ENCODE measurements at places on chromosomes 5 and 9.

DNA sequence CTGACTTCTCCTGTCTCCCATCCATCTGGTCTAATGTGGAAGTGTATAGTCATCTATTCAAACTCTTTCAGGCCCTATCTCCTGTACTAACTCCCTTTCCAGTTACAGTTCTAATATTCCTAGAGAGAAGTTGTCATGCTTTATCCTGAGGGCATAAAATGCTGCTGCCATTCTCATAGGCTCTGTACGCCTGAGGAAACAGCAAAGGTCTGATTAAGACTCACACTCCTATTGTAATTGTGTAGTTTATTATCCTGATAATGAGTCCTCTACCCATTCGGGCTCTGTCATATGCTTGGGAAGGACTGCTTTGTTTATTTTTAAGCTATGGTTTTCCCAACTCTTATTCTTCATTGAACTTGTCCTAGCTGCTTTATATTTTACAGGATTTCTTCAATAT lies 290.4 kb downstream of the TMEM38B start:
- no peak for DNase-seq

- no peak for DNase-seq
Observed at GRCh38 chr9:86892576-86892975, 54.7 kb downstream of the GAS1 start.

GRCh38 chr5:125228363-125229070 lies 482.1 kb upstream of the ZNF608 start:
- no peak for DNase-seq

DNA sequence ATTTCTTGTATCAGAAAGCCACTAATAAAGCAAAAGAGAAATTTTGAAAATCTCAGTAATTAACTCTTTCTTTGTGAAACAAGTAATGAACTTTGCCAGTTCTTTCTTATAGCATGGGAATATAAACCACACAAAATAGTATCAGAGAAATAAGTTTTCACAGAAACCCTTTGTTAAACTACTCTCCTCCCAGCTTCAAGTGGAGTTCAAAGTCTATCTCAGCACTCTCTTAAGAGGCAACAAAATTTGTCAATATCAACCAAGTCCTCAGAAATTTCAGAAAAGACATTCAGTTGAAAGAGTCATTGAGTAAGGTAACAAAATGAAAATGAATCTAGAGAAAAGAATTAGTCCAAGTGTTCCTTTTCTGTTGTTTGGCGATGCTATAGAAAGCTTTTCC lies 89.3 kb downstream of the NTRK2 start:
- no peak for DNase-seq

GRCh38 chr5:36948650-36949049 lies 72.1 kb downstream of the NIPBL start:
- no peak for DNase-seq

- DNase-seq: no peak
Observed at GRCh38 chr9:90188656-90189055, 454.0 kb downstream of the DIRAS2 start.

DNA sequence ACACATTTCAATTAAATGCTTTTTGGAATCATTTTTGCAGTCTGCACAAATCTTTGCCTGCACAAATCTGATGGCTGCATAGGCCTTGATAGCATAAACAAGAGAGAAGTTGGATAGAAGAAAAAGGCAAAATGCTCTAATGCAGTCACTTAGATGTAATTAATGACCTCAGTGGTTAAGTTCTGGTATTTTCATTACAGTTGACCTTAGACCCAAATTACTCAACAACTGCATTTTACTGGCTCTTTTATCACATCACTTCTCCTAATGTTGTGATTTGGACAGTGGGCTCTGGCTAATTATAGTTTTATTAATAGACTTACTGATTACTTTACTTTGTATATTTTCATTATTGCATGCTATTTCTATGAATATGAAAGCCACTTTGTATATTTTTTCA lies 34.3 kb downstream of the NTRK2 start:
- no peak for DNase-seq

GRCh38 chr9:105593145-105593544 lies 35.2 kb downstream of the FKTN start:
- no peak for DNase-seq

Measured in activated naive CD8-positive, alpha-beta T cell treated with anti-CD3 and anti-CD28 coated beads, Interleukin-2, amount 10 ng/mL, durations not matched to agents 7 days and 5 days (primary cell).